Activated CD8-positive, alpha-beta memory T cell treated with anti-CD3 and anti-CD28 coated beads for 1 hour (primary cell): ENCODE measurements at places on chromosomes 5 and 9.

- no peak for DNase-seq
Observed at GRCh38 chr5:151320481-151320880, 16.9 kb upstream of the SLC36A3 start.

DNA sequence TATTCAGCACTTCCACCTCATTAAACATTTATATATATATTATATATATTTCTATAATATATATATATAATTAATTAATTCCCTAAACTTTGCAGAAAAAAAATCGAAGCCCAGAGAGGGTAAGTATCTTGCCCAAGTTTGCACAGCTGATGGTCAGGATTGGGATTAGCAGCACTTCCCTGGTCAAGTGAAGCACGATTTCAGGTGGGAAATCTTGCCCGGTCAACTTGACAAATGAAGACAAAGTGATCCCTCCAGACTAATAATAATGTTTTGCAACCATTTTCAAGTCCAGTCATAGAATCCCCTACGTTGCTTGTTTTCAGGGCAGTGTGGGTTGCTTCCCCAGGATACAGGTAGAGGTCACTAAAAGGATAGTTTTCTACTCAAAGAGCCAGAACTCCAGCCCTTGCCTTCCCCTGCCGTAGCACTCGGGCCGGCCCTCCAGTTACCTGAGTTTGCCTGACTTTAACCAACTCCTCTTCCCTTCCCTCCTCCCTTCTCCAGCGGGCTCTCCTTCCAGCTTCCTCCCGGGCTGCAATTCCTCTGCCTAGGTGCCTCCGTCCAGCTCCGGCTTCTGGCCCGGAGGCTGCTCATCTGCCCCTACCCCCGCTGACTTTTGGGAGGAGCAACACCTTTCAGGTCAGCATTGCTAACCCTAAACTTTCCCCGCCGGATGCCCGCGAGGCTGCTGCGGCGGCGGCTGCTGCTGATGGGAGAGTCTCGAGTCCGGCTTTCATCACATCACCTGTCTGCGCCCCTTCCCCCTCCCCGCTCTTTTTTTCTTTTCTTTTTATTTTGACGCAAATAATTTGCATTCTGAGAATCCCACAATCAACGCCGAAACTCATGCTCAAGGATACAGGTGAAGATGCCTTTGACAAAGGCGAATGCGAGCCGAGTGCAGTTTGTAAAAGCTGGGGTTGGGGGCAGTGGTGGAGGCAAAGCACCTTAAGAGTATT lies 930 bp downstream of the PRLR start:
- DNase-seq, result no peak

DNA sequence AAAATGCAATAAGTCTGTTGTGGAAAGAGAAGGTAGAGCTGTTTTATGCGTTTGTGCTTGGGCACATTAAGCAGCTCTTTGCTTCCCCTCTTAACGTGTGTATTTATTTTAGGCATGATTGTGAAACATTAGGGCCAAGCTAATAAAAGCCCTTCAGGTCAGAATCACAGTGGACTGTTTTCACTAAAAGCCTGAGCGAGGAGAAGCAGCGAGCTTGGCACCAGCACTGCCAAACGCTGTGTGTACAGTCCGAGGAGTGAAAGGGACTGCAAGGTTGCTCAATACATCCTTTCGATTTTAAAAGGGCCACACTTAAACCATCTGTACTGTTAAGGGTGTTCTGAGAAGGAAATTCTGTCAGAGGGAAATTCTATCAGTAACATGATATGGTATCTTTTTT lies 107.2 kb upstream of the CKMT2 start:
- no peak for DNase-seq

DNA sequence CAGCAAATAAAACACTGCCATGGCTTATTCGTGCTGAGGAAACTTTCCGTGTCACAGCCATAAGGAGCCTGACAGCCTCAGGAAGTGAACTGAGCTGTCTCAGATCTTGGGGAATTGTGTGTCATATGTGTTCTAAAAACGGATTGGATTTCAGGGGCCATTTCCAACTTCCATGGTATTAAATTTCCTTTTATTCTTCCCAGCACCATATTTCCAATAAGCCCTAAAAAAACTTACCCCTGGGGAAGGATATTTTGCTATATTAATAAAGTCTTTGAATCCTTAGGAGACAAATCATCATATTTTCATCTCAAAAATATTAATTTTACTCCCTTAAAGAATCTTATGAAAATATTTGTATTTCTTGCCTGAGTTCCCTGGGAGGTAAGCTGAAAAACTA lies 93.9 kb downstream of the LHFPL2 start:
- DNase-seq, result no peak

- DNase-seq, result no peak
Observed at GRCh38 chr5:147348046-147348445, 113.2 kb downstream of the STK32A start.

DNA sequence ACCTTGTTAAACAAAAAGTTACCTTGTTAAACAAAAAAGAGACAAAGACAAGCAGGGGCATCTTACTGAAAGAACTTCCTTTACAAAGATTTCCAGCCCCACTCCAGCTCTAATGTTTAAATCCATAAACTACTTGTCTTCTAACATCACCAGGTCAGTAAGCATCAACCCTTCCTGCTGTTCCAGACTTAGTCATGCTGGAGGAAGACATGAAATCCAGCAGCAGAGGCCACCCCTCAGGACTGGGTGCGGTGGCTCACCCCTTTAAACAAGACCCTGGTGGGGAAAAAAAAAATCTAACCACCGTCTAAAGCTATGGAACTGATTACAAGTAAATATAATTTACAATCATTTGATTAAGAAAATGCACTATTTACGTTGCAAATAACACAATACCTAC lies 9.1 kb downstream of the PDCL start:
- no peak for DNase-seq

GRCh38 chr5:32098291-32098690 lies 75.8 kb downstream of the GOLPH3 start:
- no peak for DNase-seq

- DNase-seq, result no peak
Observed at GRCh38 chr9:131621551-131622358, 76.4 kb downstream of the PRRT1B start.

DNA sequence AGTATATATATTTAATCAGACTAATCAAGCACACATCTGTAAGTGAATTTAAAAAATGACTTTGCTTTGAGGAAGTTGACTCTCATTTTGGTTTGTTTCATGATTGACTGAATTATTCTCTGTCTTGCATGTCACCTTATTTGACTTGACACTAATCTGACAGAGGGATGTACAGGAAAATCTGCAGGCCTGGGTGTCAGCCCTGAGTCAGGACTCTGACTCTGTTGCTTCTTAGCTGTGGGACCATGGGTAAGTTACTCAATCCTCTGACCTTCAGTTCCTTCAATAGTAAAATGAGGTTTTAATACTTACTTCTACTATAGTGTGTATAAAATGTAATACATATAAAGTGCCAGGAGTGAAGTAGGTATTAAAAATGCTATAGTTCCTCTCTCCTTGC lies 415.9 kb downstream of the ARHGEF28 start:
- no peak for DNase-seq

GRCh38 chr9:89032173-89032572 lies 40.9 kb downstream of the S1PR3 start:
- no peak for DNase-seq

DNA sequence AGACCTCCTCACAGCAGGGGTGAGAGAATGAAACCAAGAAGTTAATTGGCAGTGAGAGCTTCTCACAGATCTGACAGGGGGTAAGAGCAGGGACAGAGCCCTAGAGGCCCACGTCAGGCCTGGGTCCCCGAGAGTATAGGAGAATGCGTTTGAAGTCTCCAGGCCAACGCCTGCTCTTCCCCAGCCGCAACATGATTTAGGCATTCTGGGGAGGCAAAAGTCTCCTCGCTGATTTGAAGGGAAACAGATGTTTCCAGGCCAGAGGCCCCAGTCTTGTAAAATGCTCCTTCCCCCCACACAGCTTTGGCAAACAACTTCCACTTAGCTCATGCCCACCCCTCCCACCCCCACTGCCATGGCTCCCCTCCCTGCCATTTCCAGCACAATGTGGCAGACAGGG lies 239.2 kb upstream of the TRIM32 start:
- DNase-seq, result no peak

DNA sequence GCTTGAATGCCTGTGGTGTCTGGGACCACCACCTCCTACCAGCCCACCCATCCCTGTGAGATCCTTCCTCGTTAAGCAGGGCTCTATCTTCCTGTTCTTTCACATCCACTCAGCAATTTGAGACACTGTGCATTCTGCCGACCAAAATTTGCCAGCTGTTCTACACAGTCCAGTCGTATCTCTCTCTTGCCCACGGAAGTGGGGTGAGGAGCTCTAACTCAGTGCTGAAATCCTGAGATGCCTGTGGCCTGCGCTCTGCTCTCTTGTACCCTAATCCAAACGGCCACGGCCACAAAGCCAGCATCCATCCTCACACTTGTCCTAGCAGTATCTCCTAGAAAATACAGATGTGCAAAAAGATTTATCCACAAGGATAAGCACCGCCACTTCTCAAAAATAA lies 97.9 kb downstream of the MVB12B start:
- no peak for DNase-seq

DNA sequence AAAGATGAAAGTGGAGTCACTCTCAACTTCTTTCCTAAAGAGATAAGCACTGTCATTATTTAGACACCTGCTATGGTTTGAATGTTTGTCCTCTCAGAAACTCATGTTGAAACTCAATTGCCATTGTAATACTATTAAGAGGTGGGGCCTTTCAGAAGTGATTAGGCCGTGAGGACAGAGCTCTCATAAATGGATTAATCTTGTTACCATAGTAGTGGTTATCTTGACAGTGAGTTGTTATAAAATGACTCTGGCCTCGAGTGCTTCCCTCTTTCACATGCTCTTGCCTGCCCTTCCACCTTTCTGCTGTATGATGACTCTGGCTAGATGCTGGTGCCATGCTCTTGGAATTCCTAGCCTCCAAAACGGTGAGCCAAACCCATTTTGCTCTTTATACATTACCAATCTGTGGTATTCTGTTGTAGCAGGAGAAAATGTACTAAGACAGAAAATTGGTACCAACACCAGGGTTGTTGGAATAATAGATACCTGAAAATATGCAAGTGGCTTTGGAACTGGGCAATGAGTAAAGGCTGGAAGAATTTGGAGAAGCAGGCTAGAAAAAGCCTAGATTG lies 38.0 kb downstream of the GDA start:
- no peak for DNase-seq

GRCh38 chr5:98064118-98064685 lies 709.3 kb upstream of the RGMB start:
- DNase-seq, result no peak

DNA sequence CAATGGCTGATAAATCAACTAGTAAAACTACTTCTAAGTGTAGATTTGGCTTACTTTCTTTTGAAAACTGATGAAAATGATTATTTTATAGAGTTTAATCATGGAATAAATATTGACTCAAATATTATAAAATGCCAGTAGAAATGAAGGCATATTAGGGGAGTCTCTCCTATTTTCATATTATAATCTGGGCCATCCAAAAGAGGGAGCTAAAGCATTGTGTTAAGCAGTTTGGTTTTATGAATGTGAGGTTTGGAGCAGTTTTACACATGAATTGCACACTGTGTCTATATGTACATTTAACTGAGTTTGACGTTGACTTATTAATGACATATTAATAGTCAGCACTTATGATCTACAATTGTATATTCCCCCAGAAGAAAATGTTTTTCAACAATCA lies 17.4 kb downstream of the CDH9 start:
- no peak for DNase-seq
